ENCODE measurements at places on chromosomes 5 and 9.
A peak's percentile ranks its signal among the peaks of the same experiment; 100 is the strongest.

GRCh38 chr5:171893290-171893886 lies 107.8 kb downstream of the SMIM23 start:
- peak; percentile 77 for DNase-seq

- peak; percentile 77 for DNase-seq
Measured at GRCh38 chr9:98726735-98727134, 18.0 kb upstream of the GABBR2 start.

DNA sequence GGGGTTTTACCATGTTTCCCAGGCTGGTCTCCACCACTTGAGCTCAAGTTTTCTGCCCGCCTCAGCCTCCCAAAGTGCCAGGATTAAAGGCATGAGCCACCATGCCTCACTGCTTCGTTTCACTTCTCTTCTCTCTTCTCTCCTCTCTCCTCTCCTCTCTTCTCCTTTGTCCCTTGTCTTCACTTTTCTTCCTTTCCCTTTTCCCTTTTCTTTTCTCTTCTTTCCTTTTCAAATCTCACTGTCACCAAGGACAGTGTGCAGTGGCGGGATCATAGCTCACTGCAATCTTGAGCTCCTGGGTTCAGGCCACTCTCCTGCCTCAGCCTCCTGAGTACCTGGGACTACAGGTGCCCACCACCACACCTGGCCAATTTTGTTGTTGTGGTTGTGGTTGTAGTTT lies 49.5 kb downstream of the SLF1 start:
- DNase-seq: no peak

- peak; percentile 11 for DNase-seq
Measured at GRCh38 chr9:88310310-88310980, 77.8 kb upstream of the SPIN1 start.

DNA sequence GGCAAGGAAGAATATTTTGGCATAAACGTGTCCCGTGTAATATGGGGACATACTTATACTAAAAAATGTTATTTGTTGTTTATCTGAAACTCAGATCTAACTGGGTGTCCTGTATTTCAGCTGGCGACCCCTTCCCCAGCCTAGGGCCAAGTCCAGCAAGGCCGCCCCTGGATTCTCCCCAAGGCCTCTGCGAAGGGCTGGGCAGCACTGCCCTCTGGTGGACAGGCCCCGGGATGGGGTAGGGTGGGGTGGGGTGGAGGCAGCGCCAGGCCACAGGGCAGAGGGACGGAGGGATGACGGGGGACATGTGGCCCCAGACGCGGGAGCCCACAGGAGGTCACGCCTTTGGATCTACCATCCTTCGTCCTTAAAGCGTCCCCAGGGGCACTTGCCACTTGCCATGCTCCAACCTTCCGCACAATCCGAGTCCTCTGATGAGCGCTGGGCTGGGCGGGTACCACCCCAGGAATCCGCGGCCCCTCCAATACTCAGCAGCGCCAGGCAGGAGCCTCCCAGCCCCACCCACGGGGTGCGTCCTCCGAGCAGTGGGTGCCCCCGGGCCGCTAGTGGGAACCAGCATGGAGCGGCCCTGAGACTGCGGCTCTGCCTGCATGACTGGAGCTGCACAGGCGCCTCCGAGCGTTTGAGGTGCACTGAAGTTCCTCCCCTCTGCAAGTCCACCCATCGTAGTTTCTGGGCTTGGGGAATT lies 7.1 kb upstream of the AGPAT2 start:
- DNase-seq: no peak

DNA sequence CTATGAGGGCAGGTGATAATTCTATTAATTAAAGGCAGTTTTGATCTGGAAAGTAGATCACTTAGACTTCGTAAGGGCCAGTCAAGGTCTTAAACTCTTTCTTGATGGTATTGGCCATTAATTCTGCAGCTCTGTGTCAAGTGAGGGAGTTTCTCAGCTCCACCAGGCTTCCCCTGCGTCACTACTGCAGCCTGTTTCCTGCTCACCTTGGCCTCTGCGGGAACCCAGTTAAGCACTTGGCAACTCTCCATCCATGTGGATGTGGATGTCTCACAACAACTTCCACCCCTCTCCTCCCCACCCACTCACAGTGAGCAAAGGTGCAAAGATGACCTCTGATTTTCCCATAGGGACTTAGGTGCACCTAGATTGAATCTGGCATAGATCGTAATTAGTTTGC lies 191.6 kb downstream of the PLK2 start:
- peak; percentile 64 for DNase-seq

- DNase-seq: peak; percentile 79
Measured at GRCh38 chr5:74549384-74549783, 91.1 kb downstream of the ENC1 start.

GRCh38 chr5:151772846-151773561 lies 1.2 kb downstream of the G3BP1 start:
- peak; percentile 60 for DNase-seq

GRCh38 chr5:2169430-2169808 lies 286.7 kb upstream of the IRX4 start:
- DNase-seq: no peak

GRCh38 chr5:54556141-54556540 lies 38.6 kb downstream of the SNX18 start:
- DNase-seq: no peak

DNA sequence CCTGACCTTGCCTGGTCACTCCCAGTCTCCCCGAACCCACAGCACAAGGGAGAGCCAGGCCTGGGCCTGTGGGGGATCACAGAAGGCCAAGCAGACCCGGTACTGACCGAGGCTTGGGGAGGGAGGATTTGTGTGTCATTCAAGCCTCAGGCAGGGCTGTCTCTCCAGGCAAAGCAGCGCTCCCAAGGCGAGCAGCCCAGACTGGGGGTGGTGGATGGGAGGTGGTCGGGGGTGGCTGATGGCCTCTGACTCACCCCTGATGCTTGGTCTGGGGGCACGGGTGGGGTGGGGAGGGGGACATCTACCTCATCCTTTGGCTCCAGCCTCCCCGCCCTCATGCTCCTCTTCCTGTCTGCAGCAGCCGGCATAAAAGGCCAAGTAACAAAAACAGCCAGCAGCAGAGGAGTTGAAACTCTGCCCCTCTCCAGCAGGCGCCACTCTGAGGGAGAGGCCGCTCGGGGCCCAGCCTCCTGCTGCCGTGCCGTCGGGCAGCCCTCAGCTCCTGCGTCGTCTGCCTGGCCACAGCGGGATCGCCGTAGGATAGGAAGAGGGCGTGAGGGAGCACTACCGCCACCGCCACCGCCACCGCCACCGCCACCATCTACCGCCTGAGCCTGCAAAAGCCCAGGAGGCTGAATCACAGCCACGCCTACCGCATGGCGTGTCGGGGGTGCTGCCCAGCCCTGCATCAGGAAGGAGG lies 166.0 kb downstream of the OLFM1 start:
- no peak for DNase-seq

DNA sequence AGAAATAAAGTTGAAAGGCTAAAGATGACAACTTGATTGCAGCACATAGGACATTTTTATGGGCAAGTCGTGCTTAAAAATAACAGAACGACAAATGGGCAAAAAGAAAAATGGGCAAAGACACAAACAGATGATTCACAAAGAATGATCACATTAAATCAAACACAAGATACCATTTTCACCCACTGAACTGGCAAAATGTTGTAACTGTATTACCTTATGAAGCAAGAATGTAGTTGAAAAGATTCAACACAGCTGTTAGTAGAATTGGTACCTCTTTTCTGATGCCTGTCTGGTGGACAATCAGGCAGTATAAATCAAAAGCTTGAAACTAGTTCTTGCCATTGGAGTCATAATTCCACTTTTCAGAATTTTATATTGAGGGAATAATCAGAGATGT lies 81.0 kb upstream of the PALM2AKAP2 start:
- DNase-seq: no peak

DNA sequence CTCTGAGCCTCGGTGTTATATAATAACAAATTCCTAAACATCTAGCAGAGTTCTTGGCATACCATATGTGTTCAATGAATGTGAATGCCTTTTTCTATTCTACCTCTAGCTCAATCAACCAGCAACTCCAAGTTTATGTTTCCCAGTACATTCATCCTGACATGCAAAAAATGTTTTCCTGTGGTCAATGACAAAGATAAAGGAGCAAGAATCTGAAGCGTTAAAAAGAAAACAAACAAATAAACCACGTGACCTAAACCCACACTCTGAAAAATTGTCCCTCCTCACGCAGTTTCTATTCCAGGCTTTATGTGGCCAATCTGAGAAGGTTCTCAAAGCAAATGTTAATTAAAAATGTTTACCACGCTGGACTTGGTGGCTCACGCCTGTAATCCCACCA lies 18.0 kb downstream of the KLF4 start:
- DNase-seq: no peak

DNA sequence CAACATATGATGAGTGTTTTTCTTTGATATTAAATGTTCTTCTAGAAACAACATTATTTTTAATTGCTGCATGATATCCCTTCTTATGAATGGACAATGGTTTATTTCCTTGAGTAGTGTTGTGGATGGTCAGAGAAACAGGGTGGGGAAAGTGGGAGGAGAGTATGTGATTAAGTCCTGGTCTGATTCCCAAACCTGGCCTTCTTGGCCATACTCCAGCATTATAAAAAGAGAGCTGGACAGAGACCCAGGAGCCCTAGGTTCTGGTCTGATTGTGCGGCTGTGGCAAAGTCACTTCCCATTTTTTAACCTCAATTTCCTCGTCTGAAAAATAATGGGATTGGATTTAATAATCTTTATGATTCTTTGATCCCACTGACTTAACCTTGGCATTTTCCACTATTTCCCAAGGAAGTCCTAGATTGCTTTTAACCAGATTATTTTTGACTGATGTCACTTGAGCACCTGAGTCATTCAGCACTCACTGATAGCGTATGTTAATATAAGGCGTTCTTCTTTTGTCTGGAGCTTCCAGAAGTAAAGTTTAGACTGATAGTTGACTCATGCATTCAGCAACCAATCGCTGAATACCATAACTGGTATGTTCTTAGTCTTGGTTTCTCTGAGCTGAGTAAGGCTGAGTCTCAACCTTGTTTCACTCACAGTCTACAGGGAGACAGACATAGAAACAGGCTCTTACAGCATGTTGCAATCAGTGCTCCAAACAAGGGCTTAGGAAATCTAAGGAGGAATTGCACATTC lies 26.2 kb downstream of the OSMR start:
- DNase-seq: no peak

- no peak for DNase-seq
Measured at GRCh38 chr9:110714314-110714713, 45.7 kb downstream of the MUSK start.

GRCh38 chr5:102902135-102902448 lies 147.0 kb downstream of the PAM start:
- DNase-seq: no peak

DNA sequence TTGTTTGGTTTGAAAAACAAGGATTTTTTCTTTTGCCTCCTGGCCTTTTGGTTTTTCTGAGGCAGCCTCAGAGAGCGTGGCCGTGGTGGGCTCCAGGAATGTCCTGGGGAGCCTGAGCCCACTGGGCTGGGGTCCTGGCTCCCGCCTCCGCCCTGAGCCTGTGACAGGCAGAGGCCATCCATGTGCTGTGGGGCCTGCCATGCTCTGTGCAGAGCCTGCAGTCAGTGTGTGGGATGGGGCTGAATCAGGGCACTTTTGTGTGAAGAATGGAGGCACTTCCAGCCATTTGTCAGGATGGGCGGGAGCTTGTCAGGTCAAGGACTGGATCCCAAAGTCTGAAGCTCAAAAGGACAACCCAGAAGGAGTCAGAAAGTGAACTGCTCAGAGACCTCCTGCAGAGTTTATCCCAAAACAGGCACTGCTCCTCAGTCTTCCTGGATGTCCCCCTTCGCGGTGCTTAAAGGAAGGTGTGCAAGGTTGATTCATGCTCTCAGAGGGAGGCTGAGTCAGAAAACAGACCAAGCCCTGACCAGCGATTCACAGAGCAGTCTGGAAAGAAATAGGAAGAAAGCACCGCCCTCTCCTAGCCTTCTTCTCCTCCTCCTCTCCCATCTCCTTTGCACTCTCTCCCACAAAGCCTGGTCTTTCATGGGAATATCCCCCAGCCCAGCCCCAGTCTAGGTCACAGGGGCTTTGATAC lies 53.2 kb downstream of the MVB12B start:
- DNase-seq: no peak

- DNase-seq: peak; percentile 56
Measured at GRCh38 chr9:8905731-8906130, 1106.2 kb upstream of the DMAC1 start.

GRCh38 chr5:111572561-111572960 lies 60.2 kb upstream of the STARD4 start:
- DNase-seq: no peak

DNA sequence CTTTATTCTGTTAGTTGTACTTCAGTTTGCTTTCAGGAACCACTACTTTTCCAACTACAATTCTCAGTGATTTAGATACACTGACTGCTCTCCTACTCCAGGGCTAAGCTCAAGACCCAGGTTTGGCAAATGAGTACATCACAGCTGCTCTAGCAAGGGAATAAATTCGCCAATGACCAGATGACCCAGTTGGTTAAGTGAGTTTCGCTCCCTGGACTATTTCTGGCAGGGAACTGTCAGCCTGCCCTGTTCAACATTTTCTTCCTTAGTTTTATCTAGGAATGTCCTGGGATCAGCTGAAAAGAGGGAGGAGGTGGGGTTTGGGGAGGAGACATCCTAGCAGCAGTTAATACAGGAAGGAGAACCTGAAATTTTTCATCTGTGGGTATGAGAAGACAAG lies 6.4 kb upstream of the STARD4 start:
- no peak for DNase-seq

DNA sequence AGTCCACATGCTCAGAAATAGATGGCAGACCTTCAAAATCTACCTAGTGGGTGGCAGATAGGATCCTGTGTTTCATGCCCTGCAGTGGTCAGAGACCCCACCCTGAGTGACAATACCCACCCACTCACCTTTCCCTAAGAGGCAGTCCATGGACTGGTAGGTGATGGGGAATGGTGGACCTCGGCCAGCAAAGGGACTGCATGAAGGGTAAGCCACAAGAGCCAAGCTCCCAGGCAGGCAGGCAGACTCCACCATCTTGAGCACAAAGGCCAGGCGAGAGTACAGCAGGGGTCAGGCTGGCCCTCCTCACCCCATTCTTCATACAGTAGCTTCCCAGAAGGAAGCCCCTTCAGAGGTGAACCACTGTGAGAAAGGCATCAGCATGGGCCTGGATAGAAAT lies 78.4 kb downstream of the SYK start:
- DNase-seq: no peak

- DNase-seq: peak; percentile 54
Measured at GRCh38 chr5:82046276-82046647, 74.4 kb downstream of the ATG10 start.

- peak; percentile 42 for DNase-seq
Measured at GRCh38 chr9:80664327-80665210, 1024.8 kb downstream of the TLE1 start.

GRCh38 chr5:75049456-75050351 lies 2.7 kb downstream of the GCNT4 start:
- peak; percentile 20 for DNase-seq

Data from muscle of leg (tissue), 16 donors.